ENCODE measurements at places on chromosomes 16 and 17.

DNA sequence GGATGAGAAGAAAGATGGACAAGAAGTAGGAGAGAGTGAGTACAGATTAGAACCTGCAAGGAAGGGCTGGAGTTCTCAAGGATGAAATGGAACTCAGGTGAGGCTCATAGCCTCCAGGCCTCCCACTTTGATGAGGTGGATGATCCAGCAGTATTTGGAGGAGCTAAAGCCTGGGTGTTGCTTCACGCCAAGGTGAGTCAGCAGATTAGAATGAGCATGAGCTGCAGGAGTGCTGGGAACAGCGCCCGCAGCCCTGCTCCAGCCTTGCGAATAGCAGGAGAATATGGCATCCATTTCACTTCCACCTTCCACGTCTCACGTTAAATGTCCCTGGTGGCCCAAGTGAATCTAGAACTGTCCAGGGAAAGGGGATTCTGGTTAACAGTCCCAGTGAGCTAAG is 94.4 kb upstream of the CPHXL start:
- no peak for DNase-seq

- DNase-seq = no peak
These were observed 60.5 kb upstream of the NLK start for GRCh38 chr17:27981978-27982377.

- no peak for DNase-seq
These were observed 53.3 kb upstream of the CCL2 start for GRCh38 chr17:34201767-34202166.

DNA sequence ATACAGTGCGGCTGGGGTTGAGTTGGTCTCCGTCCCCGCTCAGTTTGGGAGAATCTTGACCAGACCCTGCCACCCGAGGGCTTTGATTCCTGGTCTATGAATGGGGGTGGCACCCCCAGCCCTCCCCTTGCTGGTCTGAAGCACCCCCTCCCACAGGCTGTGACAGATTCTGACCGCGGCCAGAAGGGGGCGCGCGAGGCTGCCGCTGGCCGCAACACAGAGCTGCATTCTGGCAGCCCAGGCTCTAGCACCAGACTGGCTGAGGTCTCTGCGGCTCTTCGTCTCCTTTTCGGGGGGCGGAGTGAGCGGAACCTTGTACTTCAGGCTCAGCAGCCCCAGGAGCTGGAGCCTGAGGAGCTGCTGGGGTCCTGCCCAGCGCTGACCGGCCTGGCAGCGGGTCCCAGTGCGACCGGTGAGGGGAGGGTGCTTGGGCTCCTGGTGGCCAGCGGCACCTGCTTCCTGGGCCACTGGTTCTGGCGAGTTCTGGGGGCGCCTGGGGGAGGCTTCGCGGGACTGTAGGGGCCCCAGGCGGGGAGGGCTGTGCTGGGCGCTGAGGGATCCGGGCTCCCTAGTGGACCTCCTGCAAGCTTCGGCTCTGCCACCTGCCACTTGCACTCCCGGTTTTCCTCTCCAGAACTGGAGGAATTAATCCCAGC is 1011.6 kb downstream of the KCNJ18 start:
- no peak for DNase-seq

- DNase-seq = no peak
These were observed 24.8 kb downstream of the SNX11 start for GRCh38 chr17:48132385-48132784.

- DNase-seq = no peak
These were observed 690.5 kb downstream of the KCNJ2 start for GRCh38 chr17:70859829-70860228.

DNA sequence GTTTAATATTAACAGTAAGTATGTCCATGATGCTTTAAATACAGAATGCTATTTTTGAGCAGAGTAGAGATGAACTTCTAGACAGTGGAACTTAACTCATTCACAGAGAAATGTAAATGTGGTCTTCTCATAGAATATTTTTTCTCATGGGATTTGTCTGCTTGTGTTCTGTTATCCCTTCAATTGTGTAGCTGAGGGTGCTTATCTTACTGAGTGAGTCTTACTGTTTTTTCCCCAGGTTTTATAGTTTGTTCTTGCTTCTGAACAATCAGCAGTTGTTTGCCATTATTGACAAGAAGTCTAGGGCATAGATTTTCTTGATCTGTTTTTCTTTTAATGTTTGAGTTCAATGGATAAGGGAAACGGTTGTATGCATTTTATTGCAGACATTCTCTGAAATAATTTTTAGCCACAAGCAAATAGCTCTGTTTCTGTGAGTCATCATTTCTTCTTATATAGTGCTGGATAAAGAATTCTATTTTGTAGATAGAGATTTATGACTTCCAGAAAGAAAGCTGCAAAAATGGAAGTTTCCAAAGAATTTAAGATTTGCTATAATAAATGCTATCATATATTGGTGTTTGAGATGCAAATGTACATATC is 60.5 kb downstream of the NF1 start:
- no peak for DNase-seq

DNA sequence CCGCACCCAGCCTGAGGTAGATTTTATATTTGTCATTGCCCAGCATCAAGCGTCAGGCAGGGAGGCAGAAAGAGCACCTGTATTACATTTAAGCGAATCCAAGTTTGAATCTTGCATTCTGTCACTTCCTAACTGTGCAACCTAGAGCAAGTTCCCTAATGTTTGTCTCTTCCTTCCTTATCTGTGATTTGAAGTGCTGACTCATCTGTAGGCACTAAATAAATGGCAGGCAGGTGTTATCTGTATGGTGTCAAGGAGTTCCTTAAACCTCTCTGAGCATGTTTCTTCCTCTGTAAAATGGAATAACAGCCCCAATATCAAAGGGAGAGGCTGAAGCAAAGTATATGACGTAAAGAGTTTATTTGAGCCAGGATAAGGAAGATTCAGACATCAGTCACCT is 24.3 kb downstream of the GP2 start:
- no peak for DNase-seq

GRCh38 chr17:15154618-15155017 is 110.5 kb downstream of the PMP22 start:
- no peak for DNase-seq

GRCh38 chr17:16243385-16243784 is 26.4 kb downstream of the PIGL start:
- no peak for DNase-seq

DNA sequence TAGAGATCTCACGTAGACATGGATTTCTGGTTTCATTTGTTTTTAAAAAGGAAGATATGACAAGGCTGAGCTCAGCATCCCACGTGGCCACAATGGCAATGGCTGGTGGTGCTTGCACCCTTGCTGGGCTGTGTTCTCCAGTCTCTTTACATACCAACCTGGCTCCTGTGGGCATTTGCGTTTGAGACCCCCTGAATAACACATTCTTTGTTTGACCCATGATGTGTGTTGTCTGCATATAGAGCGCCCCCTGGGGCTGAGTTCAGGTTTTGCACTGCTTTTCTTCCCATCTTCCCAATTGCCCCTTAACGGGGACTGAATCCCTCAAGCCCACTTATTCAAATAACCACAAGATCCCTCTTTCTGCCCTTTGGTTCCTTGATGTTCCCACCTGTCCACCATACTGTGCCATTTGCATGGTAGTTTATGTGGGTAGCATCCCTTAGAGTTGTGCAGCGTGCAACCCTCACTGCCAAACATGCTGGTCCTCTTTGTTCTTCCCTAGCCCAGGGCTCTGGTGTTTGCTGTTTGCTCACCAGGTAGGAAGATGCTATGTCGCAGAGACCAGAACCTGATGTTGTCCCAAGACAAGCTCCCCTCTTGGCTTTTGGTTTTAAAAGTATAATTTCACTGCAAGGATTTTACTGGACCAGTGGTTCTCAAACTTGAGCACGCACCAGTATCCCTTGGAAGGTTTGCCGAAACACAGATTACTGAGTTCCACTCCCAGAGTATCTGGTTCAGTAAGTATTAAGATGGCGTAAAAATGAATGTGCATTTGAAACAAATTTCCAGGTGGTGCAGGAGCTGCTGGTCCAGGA is 38.5 kb upstream of the NKD1 start:
- no peak for DNase-seq

GRCh38 chr17:74776044-74776962 is at the start of gene NAT9:
NAT9 (minus strand) TSS chr17:74776345; CDS start chr17:74775698, 647 bp downstream.
- DNase-seq = peak; percentile 98

DNA sequence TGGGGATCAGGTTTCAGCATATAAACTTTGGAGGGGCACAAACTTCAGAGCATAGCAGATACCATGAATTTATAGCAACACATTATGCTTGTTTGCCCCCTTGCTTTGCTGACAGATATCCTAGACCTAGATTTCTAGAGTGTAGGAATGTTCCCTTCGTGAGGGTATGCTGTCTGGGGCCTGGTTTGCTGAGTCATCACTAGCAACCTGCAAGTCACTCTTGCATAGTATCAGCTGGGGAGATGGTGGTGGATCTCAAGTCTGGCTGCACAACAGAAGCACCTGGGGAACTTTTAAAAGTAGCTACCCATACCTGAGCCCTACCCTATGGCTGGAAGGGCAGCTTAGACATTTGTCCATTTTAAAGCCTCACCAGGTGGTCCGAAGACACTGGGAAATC is 22.3 kb upstream of the HSBP1 start:
- DNase-seq = no peak

GRCh38 chr17:210402-210801 is 29.0 kb upstream of the DOC2B start:
- no peak for DNase-seq

DNA sequence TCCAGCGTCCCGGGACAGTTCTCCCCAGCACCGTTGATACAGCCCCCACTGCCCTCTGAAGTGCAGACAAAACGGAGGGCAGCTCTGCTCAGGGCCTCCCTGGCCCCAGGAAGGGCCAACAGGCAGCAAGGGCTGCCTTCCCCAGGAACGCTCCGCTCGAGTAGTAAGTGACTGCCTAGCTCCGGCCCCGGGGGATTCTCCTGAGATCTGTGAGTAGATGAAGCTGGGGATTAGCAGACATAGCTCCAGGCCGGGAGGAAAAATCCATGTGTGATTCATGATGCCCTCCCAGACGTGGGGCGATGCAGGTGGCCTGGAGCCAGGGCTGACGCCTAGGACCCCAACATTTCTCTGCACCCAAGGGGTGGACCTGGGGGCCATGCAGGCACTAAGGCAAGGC is 85.3 kb downstream of the ENGASE start:
- no peak for DNase-seq

DNA sequence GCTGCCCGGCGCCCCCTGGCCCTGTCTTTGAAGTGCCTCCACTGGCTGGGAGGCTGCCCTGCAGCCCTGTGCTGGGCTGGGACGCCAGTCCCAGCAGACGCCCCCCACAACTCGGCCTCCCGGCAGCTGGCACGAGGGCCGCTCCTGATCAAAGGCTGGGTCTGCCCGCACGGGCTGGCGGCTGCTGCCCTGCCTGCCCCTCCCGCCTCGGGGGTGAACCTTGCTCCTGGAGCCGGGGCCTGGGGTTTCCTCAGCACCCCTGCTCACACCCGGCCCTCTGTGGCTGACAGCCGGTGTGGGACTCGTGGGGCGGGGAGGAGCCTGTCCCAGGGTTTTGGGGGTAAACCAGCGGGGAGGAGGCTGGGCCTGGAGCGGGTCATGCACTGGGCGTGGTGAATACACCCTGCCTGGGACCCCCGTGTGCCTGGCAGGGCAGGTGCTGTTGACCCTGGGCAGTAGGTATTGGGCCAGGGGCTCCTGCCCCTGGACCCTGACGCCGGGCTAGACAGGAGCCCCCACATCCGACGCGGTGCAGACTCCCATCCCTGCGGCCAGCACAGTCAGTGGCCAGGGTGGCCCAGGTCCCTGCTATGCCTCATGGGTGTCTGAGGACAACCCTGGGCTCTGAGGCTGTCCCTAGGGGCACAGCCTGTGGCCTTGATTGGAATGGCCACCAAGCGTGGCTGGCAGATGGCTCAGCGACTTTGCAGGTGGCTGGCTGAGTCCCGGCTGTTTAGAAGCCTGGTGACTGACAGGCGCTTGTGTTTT is 21.7 kb downstream of the CENPX start:
- DNase-seq = no peak

- DNase-seq = no peak
These were observed 3.5 kb downstream of the SMTNL2 start for GRCh38 chr17:4587803-4588202.

DNA sequence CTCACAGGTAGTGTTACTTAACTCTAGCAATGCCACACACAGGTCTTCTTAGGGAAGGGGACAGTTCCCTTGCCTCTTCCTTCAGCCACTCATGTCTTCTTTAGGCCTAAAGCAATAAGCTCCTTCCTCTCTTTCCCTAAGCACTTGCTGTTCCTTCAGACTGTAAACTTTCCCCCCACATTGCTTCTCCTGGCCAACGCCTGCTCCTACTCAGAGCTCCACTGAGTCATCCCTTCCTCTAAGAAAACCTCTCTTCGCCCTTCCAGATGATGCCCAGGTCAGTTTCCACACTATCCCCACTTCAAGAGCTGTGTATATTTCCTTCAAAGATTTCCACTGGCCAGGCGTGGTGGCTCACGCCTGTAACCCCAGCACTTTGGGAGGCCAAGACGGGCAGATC is 12.5 kb upstream of the EPOP start:
- no peak for DNase-seq

DNA sequence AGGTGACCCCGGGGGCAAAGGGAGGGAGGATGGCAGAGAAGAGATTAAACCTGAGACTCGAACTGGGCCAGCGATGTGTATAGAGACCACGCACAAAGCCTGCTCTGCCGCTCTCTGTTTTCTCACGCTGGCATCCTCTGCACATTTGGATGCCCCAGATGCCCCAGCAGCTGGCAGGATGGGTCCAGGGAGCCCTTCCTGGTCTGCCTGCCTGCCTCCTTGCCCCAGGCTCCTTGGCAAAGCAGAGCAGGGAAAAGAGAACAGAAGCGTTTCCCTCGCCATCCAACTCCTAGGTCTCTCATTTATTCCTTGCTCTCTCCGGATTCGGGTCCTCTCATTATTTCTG is 5.2 kb upstream of the PIPOX start:
- DNase-seq = no peak

- DNase-seq = no peak
These were observed 320.8 kb downstream of the SLC39A11 start for GRCh38 chr17:72771734-72772133.

DNA sequence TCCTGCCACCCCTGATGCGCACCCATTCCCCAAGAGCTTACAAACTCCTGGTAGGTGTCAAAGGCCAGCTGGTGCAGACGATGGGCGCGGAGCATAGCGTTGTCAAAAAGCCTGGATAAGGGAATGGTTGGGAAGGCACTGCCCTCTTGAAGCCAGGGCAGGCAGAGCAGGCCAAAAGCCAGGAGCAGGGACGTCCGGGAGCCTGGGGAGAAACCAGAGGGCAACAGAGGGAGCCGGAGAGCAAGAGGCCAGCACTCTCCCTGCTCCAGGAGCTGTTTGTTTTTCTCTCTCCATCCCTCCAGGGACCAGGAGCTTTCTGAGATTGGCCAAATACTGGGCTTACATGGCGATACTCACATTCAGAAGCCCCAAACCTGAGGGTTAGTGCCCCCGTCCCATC is 334 bp downstream of the GH1 start:
- DNase-seq = no peak

Measured in right hindlimb (tissue), 1 donor.